Stimulated activated CD8-positive, alpha-beta memory T cell treated with anti-CD3 and anti-CD28 coated beads, Interleukin-2, amount 100 ng/mL, for 1 hour (primary cell): ENCODE measurements at places on chromosomes 1 and 21.

GRCh38 chr1:53442299-53442698 lies 16.9 kb upstream of the DMRTB1 start:
- no peak for DNase-seq

DNA sequence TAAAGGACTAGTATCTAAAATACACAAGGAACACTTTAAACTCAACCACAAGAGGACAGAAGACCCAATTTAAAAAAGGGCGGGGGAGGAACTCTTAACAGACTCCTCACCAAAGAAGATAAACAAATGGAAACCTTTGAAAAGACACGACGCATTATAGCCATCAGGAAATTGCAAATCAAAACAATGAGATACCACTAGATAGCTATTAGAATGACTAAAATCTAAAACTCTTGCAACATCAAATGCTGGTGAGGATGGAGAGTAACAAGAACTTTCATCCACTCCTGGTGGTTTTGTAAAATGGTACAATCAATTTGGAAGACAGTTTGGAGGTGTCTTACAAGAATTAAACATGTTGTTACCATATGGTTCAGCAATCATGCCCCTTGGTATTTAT lies 708.2 kb downstream of the BRINP3 start:
- DNase-seq, result no peak

- DNase-seq, result no peak
These were observed 8.9 kb upstream of the LCE5A start for GRCh38 chr1:152501704-152502103.

- DNase-seq, result no peak
These were observed 1424.2 kb downstream of the MRPL39 start for GRCh38 chr21:24183077-24183476.

DNA sequence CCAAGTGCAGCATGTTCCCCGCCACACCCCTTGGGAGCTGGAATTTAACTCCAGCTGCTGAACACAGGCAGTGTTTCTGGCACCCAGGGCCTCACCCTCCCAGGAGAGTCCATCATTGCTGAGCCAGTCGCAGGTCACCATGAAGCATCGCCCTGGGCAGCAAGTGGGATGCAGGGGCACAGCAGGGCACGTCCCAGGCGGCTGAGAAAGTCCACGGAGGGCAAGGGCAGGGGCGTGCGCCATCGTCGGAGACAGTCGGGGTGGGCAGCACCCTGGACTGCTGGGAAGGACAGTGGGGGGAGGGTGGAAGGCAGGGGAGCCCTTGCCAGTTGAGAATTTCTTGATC lies 69.2 kb upstream of the PDE9A start:
- no peak for DNase-seq

DNA sequence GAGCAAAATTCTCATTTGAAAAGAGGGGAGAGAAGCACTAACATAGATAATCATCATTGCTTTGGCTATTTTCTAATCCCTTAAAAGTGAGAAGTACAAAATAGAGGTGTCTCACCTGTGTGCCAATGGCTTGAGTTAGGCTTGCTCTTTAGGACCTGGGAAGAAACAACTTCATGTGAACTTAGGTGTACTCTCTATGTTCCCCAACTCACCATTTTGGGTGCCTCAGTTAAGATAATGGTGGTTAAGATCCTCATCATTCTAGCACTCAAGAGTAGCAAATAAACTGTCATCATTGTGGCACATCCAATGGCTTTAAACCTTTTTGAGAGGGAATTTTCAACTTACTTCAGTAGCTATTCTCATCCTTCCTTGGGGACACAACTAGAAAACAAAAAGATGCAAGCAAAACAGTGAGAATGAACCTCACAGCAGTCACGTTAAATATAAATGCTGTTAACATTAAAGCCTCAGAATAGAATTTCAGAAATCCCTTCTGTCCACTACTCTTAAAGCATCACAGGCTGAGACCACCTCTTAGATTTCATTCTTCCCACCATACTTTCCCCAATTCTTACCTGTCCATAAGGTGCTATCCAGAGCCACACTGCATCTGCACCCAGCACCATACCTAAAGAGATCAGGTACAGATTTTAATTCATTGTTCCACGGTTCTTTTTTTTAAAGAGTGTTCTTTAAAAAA lies 1.2 kb downstream of the GAS5 start:
- DNase-seq, result no peak

- DNase-seq, result no peak
These were observed 89.5 kb downstream of the VWA5B1 start for GRCh38 chr1:20380175-20380574.

DNA sequence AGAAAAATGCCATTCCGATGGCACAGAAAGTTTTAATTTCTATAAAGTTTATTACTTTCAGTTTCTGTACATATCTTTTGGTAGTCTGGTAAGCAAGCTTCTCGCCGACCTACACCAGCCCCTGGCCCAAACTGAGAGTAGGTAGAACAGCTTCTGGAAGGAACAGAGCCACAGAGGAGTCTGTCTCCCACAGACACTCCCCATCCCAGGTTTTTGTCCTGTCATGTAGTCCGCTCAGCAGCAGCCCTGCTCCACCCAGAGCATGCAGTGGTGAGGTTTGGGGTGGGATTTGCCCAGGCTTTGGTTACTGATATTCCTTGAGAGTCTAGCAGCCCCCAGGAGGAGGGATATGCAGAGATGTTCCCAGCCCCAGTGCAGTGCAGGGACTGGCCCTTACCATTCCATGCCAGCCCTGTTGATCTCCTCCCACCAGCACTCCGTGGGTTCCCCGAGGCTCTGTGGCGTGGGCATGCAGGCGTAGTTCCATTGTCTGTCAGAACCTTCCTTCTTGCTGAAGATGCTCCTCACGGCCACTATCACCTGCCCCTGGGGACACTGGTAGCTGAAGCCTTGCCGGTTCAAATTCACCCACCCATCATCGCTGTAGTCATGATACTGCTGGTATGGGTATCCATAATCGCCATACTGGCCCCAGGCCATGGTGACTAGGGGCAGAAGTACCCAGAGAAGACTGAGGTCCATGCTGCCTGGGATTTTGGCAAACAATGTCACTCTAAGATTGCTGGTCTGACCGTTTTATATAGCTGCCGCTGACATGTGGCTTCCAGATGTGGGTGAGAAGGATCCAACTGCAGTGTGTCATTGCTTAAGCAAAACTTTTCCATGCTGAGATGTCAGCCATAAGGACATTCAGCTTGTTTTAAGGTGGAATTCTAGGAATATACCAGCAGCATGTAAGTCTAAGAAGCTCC lies at the start of gene DPT:
DPT (minus strand) TSS at position 734 of the 932 bp plus-strand sequence; CDS start at position 702, 32 bp downstream.
- DNase-seq, result no peak

DNA sequence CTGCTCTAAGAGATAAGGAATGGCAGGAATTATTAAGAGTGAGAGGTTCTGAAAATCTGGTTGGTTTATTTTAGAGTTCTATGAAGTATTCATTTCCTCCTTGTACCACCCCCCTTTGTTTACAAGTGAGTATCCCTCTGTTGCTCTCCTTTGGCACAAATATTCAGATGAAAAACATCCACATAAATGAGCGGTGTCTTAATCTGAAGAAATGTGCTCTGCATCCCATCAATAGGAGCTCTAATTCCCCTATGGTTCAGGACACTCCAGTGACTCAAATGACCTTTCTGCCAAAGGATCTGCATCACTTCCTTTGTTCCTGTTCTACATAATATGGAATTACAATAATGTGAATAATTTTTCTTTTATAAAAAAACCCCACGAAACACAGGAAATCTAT lies 16.6 kb downstream of the DDAH1 start:
- no peak for DNase-seq

DNA sequence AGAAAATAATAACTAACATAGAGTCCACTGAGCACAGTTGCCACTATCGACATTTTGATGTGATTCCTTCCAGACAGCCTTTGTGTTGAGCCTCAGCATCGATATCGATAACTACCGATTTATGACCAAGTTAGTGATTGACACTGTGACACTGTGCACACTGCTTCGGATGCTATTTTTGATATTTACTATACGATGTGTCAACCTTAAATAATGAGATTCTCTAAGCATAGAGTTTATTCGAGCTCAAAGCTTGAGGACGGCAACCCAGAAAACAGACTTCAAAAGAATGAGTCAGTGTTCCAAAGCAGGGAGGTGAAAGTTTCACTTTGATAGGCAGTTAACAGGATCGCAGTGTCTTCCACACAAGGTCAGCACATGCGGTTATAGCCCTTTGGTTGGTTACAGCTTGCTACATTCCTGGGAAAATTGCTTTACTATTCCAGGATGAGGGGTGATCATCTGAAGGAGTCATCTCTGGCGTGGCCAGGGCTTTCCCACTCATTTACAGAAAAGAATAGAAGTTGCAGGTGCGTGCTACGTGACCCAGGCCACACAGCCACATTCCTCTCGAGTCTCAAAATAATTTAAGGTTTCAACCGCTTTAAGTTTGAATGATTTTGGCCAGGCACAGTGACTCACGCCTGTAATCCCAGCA lies 53.6 kb upstream of the EFHD2 start:
- DNase-seq, result no peak

DNA sequence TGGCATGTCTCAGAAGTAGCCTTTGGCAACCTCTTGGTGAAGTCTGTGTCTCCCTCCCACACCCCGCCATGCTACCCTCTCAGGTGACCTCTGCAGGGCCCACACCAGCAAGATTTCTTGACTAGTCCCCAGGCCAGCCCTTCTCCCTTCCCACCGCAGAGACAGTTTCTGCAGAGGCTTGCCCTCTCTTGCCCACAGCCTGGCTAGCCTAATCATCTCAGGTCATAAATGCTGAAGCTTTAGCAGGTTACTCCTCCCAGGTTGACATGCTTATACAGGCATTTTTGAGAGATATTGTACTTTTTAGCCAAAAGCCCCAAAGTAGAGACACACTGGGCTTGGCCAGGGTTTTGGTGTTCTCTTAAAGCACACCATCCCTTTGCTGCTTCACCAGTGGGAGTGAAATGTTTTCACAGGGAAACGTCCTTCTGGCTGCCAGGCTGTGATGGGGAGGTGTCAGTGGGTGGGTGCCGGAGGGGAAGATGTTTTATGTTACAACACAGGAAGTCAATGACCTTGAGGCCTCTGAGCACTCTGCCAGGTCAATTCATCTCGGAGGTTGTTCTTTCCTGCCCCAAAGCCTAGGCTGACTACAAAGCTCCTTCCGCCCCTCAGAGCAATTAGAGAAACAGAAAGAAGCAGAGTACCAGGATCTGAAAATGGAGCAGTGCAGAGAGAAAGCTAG lies 58.5 kb downstream of the STYXL2 start:
- no peak for DNase-seq

DNA sequence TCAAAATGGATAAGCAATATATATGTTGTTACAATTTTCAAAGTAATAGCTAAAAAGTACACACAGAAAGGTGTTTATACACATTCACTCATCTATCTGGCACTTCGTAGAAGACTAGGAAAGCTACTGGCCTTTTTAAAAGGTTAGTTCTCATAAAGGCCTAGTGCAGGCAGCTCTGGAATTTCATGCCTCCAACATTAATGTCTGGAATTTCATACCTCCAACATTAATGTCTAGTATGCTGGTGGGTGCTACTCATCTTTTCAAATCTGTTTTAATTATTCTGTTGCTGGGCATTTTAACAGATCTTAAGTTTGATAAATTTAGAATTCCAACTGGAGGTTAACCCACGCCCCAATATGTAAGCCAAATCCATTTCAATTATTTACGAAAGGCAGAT lies 124.2 kb downstream of the AKT3 start:
- no peak for DNase-seq

GRCh38 chr1:31897526-31898100 lies 40.6 kb downstream of the PTP4A2 start:
- no peak for DNase-seq

DNA sequence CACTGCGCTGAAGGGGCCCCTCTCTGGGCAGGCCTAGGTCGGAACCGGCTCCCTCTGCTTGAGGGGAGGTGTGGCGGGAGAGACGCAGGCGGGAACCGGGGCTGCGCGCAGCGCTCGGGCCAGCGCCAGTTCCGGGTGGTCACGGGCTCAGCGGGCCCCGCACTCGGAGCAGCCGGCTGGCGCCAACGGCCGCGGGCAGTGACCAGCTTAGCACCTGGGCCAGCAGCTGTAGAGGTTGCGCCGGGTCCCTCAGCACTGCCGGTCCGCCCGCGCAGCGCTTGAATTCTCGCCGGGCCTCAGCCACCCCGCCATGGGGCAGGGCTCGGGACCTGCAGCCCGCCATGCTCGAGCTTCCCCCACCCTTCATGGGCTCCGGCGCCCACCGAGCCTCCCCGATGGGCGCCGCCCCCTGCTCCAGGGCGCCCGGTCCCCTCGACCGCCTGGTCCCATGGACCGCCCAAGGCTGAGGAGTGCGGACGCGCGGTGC lies 254.6 kb downstream of the COL11A1 start:
- no peak for DNase-seq

- DNase-seq, result no peak
These were observed 9.2 kb downstream of the RPS6KA1 start for GRCh38 chr1:26538480-26539412.

DNA sequence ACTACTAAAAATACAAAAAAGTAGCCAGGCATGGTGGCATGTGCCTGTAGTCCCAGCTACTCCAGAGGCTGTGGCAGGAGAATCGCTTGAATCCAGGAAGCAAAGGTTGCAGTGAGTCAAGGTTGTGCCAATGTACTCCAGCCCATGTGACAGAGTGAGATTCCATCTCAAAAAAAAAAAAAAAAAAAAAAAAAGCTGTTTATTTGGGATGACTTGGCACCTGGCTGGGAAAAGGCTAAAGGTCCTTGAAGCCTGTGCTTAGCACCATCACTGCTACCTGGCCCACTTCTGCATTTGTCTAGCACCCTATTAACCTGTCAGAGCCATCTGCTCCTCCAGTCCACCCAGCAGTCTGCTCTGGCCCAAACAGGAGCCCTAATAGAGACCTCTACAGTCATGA lies 25.0 kb downstream of the PRDX6 start:
- DNase-seq, result no peak

DNA sequence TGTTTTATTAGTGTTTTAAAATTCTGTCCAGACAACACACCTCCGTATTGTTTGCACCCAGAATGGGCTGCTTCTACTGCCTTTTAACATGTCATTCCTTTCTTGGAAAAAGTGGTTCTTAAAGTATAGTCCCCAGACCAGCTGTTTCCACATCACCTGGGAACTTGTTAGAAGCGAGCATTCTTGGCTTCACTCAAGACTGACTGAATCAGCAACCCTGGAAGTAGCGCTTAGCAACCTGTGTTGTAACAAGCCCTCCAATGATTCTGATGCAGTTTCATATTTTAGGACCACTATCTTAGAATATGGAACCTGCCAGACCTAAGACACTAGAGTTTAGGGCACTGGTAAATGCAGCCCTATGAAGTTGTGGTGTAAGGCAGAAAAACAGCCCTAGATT lies 6.0 kb upstream of the PPIE start:
- no peak for DNase-seq

DNA sequence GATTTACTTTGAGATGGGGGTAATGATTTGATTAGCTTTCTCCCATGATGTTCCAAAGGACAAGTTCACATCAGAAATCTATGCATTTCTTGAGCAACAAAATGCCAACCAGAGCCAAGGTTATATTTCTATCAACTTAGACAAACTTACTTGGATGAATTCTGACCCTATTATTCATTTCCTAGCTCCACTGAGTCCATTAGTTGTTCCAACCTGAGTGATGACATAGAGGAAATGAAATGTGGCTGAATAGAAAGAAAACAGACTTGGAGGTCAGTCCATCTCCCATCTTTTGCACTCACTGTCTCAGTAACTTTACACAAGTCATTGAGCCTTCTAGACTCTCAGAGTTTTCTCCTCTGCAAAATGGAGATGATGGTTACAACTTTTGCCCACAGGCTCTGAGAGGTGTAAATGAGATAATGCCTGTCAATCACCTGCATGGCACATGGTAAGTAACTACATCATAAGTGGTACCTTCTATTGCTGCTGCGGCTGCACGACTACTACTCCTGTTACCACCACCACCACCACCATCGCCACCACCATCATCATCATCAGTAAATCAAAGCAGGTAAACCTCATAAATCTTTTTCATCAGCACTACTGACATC lies 98.2 kb downstream of the PTPN14 start:
- DNase-seq, result no peak

GRCh38 chr21:30044447-30045064 lies 104.8 kb upstream of the GRIK1 start:
- DNase-seq, result no peak
